ENCODE measurements at places on chromosomes 7 and 10.

DNA sequence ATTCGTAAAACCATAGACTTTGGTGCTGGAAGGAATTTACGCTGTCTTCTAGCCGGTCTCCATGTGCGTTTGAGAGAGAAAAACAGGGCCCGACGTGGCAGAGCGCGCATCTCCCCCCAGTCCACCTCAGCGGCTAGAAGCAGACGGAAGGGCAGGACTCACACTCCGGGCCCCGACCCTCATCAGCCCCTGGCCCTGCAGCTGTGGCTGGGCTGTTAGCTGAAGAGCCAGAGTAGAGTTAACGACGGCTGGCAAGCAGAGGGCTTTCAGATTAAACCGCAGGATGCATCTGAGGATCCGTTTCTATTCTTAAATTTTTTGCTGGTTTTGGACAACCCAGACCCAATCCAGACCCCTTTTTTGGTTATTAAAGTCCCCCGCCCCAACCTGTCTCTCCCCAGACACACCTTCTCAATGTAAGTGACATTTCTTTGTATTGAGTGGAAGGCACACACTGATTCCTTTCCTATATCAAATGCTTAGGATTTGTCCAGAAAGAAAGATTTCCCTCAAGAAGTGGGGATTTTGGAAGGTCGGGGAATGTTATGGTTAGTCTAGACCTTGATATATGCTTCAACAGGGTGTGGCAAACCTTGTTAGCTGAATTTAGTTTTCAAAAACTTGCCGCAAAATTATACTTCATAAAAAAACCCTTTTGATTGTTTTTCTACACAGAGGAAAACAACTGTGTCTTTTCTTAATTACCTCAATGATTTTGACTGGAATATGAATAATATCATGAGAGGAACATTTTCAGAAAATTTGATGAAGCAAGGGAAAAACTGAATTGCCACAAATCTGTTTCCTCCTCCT, 1.7 kb upstream of the TBX20 start:
- no peak overlapping the region for H3K27ac ChIP-seq
- H3K4me1 ChIP-seq: peaks cover 18% of the 10 kb centered on the region
- peaks cover 3% of the 10 kb centered on the region for H3K36me3 ChIP-seq
- H3K4me3 ChIP-seq: no peak overlapping the region
- DNase-seq: no peak

DNA sequence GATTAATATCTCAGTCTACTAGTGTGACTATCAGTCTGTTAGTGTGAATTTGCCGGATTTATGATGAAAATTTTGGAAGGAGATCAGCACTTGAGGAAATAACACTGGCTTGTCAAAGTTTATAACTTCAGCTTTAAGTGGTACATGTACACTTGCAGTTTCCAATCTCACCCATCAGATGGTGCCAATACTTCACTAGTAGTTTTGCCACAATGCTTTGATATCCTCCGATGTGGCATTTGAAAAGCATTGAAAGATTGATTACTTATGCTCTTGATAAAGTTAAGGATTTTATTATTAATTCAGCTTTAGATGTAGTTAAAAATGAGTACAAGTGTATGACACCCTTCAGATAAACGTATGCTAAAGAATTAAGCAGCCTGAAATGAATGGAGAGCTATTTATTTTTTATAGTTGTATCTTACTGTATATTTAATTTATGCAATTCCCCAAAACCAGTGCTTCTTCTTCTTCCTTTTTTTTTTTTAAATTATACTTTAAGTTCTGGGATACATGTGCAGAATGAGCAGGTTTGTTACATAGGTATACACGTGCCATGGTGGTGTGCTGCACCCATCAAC, 98.2 kb downstream of the ANLN start:
- no peaks in the 10 kb centered on the region for H3K36me3 ChIP-seq
- DNase-seq: peak; percentile 23
- H3K4me1 ChIP-seq: peaks cover 2% of the 10 kb centered on the region
- H3K27me3 ChIP-seq: peaks cover 4% of the 10 kb centered on the region

DNA sequence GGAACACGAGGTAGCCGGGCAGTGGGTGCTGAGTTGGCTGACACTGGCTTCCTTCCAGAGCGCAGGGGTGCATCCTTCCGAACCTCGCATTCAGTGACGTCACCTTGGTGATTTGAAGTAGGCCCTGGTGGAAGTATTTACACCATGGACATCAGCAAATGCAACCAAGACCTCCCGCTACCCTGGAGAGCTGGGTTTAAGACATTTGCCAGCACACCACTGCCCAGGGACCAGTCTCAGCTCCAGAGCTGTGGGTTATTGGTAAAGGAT, 106.4 kb upstream of the GPR26 start:
- no peak overlapping the region for H3K4me3 ChIP-seq
- H3K4me1 ChIP-seq: no peaks in the 10 kb centered on the region

- H3K27ac ChIP-seq: no peak overlapping the region
- H3K36me3 ChIP-seq: no peaks in the 10 kb centered on the region
- no peaks in the 10 kb centered on the region for H3K4me1 ChIP-seq
- no peaks in the 10 kb centered on the region for H3K27me3 ChIP-seq
- DNase-seq: no peak
Measured at GRCh38 chr7:40890088-40890692, 755.4 kb downstream of the SUGCT start.

DNA sequence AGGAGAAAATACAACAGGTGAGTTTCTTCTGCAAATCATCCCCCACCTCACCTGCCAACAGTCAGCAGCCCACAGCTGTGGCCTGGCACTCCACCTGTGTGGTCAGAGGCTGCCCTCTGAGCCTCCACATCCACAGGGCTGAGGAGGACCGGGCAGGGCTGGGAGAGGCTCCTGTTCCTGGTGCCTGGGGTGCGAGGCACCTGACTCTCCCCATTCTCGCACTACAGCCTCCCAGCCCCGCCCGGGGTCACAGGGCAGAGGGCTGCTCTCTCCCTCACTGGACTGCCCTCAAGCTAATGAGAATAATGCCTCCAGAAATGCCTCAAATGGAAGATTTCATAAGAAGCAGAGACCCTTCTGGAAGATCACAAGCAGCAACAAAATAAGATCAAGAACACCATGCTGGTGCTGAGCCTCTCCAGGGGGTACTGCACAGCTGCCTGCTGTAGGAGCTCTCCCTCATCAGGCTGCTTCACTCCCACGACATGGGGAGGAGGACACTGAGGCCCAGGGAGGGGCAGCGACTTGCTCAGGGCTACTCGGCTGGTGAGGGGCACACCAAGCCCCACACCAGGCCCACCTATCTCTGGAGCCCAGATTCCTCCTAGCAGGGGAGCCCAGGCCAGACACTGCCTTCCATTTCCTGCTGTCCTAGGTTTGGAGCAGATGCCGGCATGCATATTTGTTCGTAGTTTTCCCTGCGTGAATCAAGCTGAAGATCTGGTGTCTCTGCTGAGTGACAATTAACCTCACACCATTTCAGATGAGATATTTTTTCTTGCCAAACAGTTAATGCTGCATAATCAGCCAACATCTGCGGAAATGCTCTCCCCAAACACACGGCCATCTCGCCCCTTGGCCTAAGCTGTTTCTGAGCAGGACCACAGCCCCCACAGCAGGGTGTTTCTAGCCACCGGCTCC, 76.5 kb downstream of the FAM53B start:
- H3K4me3 ChIP-seq: no peak overlapping the region
- no peaks in the 10 kb centered on the region for H3K27me3 ChIP-seq
- H3K36me3 ChIP-seq: no peaks in the 10 kb centered on the region
- H3K4me1 ChIP-seq: peaks cover 36% of the 10 kb centered on the region
